ENCODE measurements at places on chromosomes 6 and 20. TPM values are rescaled to one million over a fixed set of nuclear protein-coding genes. Genes with fewer than 3 reads are reported as not detected.

Gene DBNDD2
- polyA plus RNA-seq: 28.1 TPM

DNA sequence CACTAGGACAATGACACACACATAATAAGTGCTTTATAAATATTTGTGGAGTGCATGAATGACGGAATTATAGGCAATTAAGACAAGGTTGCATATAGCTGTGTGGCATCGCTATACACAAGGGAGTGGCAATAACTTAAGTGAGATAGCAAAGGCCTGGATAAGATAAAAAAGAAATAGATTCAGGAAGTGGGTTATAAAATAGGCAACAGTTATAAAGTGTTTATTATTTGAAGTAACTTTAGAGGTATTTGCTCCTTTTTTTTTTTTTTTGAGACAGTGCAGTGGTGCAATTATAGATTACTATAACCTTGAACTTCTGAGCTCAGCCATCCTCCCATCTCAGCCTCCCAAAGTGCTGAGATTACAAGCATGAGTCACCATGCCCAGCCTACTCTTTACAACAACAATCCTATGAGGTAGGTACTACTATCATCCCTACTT, 75.9 kb upstream of the LOC128125822 start:
- no peak for DNase-seq

GRCh38 chr6:165556116-165556843, 106.8 kb downstream of the PDE10A start:
- DNase-seq: no peak

DNA sequence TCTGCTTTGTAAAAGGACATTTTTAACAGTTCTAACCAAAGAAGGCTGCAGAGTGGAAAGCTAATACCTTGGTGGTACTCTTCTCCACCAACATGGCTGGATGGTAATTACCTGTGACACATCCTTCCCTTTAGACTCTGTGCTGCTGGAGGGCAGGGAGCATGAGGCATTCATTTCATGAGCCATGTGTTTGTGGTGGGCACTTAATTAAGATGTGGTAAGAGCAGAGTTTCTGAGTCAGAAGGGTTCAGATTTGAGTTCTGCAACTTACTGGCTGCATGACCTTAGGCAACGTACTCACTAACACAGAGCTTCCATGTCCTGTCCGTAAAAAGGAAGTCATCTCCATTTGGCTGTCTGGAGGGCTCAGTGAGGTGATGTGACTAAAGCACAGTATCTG, 9.1 kb upstream of the ZNF133 start:
- no peak for DNase-seq

DNA sequence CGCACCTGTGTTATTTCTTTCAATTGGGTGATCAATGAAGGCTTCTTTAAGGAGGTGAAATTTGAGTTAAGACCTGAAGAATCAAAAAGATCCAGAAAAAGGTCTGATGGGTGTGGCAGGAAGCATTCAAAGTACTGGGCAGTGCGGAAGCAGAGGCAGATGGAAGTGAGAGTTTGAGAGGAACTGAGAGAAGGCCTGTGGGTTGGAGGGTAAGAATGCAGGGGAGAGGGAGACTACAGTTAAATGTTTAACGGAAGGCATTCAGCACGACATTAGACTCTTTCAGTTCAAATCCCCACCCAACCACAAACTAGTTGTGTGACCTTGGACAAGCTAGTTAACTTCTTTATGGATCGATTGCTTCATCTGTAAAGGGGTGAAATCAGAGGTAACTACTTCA, 50.5 kb upstream of the GCM1 start:
- DNase-seq: no peak

DNA sequence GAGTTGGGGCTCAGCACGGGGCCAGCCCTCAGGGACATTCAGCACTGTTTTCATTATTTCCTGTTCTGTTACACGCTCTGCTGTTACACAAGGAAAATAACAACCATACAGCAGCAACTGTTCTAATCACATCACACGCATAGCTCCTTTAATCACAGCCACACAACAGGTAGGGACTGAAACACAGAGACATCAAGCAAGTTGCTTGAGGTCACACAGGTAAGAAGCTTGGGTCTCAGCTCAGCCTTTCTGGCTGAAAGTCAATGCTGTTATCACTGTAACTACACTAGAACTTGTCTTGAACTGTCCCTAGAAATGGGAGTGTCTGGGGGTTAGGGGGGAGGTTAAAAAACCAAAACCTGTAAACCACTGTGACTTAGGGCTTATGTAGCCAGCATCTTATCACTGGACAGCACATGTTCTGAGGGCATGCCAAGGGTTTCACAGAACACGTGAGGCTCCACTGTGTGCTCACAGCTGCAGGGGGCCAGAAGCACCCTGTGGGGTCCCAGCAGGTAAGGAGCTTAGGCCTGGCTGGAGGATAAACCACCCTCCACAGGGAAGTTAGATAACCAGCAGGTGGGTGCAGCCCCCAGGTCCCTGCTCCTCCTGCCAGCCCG, 146.0 kb downstream of the EYA2 start:
- DNase-seq: no peak
